ENCODE measurements at places on chromosomes 5 and 9.

GRCh38 chr9:106862821-106863720 lies at the start of gene ZNF462:
TSS of gene ZNF462 (plus strand) at chr9:106863166. CDS start at chr9:106923384, 60,218 bp downstream.
- DNase-seq: no peak

DNA sequence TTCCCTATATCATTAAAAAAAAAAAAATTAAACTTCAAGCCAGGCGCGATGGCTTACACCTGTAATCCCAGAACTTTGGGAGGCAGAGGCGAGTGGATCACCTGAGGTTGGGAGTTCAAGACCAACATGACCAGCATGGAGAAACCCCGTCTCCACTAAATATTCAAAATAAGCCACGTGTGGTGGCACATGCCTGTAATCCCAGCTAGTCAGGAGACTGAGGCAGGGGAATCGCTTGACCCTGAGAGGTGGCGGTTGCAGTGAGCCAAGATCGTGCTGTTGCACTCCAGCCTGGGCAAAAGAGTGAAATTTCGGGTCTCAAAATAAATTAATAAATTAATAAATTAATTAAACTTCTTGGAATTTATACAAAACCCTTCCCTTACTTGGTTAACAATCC lies 358.6 kb upstream of the CDH9 start:
- no peak for DNase-seq

DNA sequence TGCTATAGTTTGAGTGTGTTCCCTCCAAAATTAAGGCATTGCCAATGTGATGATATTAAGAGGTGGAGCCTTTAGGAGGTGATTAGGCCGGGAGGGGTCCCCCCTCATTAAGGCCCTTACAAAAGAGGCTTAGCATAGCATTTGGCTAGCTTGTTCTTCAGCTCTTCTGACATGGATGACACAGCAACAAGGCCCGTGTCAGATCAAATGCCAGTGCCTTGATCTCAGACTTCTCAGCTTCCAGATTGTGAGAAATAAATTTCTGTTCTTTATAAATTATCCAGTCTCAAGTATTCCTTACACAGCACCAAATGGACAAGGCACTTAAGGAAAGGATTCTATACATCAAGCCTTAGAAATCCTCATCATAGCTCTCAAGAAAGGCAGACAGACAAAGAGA lies 31.8 kb downstream of the SLC38A9 start:
- no peak for DNase-seq

DNA sequence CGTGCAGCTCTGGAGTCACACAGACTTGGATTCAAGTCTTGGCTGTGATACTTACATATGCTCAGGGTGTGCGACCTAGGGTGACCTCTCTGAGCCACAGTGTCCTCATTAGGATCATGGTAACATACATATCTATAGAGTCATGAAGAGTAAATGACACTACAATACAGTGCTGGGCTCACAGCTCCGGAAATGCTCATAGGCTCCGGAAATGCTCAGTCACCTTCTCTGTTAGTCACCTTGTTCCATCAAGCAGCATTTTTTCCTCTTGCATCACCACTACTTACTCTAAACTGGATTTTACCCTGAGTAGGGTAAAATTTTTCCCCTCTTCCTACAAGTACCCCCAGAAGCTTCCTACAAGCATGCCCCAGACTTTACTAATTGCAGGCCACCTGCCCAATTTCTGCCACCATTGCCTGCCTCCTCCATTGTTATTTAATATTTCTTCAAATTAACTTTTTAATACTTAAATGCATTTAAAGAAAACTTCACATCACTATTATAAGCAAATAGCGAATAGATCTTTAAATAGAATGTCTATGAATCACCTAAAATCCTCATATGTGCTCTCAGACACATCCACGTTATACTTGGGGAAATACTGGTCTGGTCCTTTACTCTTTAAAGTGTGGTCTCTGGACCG lies 147.6 kb upstream of the SPRY4 start:
- DNase-seq: peak; percentile 2

DNA sequence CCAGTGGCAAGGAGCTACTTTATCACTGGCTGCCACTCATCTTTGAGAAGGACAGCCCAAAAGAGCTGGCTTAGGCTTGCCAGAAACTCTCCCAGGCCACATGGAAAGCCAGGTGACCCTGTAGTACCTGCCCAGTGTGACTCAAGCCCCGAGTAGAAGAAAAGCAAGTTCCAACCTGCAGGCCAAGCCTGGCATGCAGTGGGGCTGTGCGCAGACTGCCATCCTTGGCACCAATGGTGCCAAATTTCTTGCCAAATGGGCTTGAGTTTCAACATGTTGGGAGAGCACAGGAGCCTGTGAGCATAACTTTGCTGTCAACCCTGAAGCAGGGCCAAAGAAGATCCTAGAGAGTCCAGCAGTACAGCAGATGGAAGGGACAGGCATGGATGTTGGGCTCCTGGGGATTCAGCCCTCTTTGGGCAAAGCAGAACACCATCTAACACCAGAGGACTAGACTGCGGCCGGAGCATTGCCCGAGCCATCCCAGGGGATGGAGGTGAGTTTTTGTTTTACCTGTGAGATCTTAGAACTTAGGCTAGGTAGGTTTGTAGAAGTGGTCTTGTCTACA lies 27.3 kb upstream of the SHB start:
- DNase-seq: no peak

DNA sequence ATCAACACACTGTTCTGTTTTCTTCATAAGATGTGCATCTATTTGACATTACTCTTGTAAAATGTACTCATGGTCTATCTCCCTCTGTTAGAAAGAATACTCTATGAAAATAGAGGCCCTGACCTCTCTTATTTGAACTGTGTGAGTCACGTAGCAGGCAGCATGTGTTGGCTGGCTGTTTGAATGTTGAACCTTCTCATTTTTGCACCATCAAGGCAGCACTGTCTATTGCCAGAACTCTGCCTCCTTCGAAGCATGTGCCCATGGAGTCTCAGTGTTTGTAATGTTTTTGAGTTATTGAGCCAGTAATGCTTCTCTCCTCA lies 144.4 kb downstream of the ALDH1A1 start:
- DNase-seq: no peak

DNA sequence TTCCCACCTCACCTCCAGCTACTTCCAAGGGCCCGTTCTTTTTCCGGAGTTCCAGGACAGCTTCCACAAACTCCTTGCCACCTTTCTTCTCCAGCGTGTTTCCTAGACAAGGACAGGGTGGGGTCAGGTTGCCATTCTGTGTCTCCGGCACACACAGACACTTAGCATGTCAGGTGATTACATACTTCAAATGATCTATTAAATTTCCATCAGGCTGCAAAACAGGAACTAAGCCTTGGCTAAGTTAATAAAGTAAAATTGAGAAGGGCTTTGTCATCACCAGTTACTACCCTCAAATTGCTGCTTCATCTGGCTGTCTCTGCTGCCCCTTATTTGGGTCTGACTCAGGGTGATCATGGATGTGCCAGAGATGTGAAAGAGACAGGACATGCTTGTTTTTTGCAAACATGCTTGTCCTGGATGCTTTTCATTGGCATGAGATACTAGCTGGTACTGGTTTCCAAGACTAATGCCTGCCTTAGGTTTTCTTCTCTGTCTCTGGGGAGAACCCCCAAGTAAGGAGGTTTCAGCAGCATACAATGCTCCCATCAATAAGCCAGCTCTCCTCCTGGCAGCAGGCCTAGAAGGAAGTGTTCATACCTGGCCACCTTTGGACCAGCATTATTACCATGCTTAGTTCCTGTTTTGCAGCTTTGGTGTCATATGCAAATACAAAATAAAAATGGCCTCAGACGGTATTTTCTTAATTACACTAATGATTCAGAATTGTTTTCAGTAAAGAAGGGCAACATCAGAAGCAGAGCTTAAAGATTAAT lies 52.9 kb downstream of the MACROH2A1 start:
- DNase-seq: no peak

- DNase-seq: peak; percentile 40
Observed at GRCh38 chr9:108934323-108934893, at the start of gene ABITRAM. TSS of gene ABITRAM (plus strand) at chr9:108934400. CDS start at chr9:108934487, 87 bp downstream.

DNA sequence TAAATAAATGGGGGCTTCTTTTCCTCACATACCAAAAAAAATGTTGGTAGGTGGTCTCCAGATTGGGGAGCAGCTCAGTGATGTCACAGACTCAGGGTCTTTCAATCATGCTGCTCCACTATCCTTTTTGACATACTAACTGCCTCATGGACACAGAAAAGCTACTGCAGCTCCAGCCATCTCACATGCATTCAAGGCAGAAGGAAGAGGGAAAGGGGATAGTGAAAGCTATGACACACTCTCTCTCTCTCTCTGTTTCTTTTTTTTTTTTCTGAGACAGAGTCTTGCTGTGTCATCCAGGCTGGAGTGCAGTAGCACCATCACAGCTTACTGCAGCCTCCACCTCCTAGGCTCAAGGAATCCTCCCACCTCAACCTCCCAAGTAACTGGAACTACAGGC lies 7.9 kb upstream of the ADGRD2 start:
- no peak for DNase-seq

- DNase-seq: no peak
Observed at GRCh38 chr9:20148416-20148815, 359.6 kb upstream of the SLC24A2 start.

DNA sequence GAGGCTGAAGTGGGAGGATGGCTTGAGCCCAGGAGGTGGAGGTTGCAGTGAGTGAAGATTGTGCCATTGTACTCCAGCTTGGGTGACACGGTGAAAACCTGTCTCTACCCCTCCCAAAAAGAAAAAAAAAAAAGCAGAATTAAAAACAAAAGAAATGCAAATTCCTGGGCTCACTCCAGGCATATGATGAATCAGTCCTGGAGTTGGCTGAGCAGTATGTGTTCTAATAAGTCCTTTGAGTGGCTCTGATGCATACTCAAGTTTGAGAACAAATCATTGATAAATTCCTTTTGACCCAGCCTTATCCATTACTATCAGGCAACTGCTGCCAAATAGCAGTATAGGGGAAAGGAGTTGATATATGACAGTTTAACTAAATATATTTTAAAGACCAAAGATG lies 28.3 kb downstream of the UHRF2 start:
- DNase-seq: no peak

- DNase-seq: no peak
Observed at GRCh38 chr9:127398275-127398647, 1.3 kb downstream of the SLC2A8 start.

GRCh38 chr5:11719888-11720481 lies 184.3 kb downstream of the CTNND2 start:
- DNase-seq: no peak

DNA sequence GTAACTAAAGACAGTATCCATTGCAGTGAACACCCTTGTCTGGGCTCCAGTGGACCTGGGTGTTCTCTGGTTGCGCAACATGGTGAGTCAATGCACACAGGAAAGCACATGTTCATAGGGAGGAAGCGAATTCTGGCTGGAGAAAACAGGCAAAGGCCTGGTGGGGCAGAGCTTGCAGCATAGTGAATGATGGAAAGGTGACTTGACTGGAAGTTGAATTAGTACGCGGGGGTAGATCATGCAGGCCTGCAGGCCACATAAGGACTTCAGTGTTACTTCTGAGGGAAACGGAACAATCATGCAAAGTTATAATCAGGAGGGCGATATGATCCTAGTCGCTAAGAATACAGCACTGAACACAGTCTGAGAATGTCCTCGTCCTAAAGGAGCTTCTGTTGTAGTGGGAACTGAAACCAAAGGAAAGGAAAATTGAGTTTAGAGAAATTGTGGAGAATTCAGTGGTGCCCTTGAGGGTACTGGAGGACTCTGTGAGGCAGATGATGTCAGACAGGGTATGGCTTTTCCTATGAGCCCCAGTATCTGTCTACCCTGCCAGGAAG lies 71.9 kb upstream of the RANBP3L start:
- no peak for DNase-seq

GRCh38 chr9:38046661-38047300 lies 22.2 kb downstream of the SHB start:
- no peak for DNase-seq

DNA sequence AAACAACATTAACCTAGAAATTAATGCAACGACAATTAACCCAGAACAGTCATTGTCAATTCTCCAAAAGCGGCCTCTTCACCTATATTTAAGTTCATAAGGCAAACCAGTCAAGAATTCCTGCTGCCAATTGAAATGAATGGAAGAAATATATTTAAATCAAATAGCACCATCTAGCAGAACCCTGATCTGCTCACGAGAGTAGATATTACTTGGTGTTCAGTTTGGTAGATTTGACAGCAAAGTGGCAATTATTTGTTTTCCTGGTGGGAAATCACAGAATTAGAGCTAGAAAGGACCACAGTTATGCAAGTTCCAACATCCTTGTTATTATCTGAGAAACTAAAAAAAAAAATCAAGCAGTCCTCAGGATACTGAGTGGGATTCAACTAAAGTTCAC lies 2.3 kb downstream of the SSBP2 start:
- no peak for DNase-seq

DNA sequence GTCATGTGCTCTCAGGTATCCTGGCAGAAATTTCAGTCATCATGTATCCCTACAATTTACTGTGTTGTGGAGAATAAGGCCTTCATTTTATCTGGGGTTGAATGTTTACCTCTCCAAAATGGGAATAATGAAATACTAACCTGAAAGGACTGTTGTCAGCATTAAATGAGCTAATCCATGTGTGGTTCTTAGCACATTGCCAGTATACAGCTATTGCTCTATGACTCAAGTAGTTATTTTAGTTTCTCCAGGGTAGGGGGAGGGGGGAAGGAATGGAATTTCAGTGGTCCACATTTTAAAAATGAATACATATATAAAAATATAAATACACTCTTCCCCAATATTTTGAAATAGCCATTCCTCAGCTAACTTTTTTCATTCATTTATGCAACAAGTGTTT lies 3.5 kb downstream of the PAM start:
- DNase-seq: no peak

DNA sequence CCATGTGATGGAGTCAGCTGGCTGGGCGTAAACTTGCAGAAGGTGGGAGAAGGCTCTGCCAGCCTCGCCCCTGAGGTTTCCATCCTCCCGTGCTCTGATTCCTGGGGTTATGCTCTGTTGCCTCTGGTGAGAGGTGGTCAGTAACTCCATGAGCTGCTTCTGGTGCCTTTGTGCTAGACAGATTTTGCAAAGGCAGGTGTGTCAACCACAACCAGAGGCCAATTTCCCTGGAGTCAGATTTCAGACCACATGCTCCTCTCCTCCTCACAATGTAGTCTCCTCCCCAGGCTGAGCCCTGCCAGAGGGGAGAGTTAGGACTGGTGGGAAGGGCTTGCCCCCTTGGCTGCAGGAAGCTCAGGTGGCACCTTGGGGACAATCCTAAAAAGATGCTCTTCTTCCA lies 38.8 kb upstream of the TENT4A start:
- DNase-seq: no peak

- DNase-seq: no peak
Observed at GRCh38 chr9:136196404-136197083, 8.4 kb downstream of the LHX3 start.

DNA sequence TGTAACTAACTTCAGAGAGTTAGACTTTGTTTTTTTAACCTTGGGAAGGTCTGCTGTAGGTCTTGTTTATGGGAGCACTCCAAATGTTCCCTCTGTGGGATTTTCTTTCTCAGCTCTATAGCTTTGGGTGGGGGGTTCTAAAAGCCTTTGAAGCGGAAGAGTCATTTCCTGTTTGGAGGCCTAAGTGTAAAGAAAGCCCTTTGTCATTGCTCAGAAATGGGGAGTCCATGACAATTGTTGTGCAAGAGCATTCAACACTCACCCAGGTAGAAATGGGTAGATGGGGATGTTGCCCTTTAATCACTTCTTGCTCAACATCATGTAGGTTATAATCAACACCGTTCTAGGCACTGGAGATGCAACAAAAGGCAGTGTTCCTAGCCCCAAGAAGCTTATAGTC lies 30.3 kb upstream of the MAST4 start:
- DNase-seq: no peak

Measured in stimulated activated CD8-positive, alpha-beta memory T cell treated with anti-CD3 and anti-CD28 coated beads, Interleukin-7, amount 100 ng/mL, for 24 hours (primary cell).